ENCODE measurements at places on chromosomes 12 and 14.
A peak's percentile ranks its signal among the peaks of the same experiment; 100 is the strongest.

GRCh38 chr12:49565406-49566265, 2.3 kb downstream of the MCRS1 start:
- no peak for DNase-seq

GRCh38 chr12:31331242-31331641, 5.3 kb upstream of the SINHCAF start:
- no peak for DNase-seq

GRCh38 chr12:62705846-62706245, 229.1 kb downstream of the PPM1H start:
- DNase-seq = no peak

GRCh38 chr12:47214771-47215170, 135.0 kb upstream of the AMIGO2 start:
- no peak for DNase-seq

DNA sequence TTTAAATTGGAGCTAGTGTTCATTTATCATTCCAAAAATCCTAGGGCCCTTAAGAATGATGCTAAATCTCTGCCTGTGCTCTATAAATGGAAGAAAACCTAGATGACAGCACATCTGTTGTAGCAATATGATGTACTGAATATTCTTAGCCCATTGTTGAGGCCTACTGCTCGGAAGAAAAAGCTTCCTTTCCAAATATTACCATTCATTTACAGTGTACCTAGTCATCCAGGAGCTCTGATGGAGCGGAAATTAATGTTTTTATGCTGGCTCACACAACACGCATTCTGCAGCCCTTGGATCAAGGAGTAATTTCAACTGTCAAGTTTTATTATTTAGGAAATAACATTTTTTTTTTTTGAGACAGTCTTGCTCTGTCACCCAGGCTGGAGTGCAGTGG, 77.4 kb downstream of the EML1 start:
- no peak for DNase-seq

- peak; percentile 63 for DNase-seq
Measured at GRCh38 chr14:51302295-51303030, 62.4 kb downstream of the TMX1 start.

GRCh38 chr14:32683679-32684078, 255.0 kb upstream of the NPAS3 start:
- DNase-seq = no peak

Measured in EH (cell line).